Nasal cavity respiratory epithelium epithelial cell of viscerocranial mucosa (primary cell): ENCODE measurements at places on chromosomes 1 and 21. TPM values are rescaled to one million over a fixed set of nuclear protein-coding genes. Genes with fewer than 3 reads are reported as not detected.

The S100A7A gene
- under 0.01 TPM in 1 of 2 replicates, not detected in the other for total RNA-seq

The OR2T2 gene
- total RNA-seq, result not detected in 2 replicates

The IGSF21 gene
- not detected in 2 replicates for total RNA-seq

The ITGB2 gene
- 0.57 and 0.68 TPM in 2 replicates for total RNA-seq

The ACKR1 gene
- total RNA-seq, result not detected in 2 replicates

The SPRR2E gene
- total RNA-seq, result 1.1 and 21.5 TPM in 2 replicates

The GPR25 gene
- not detected in 2 replicates for total RNA-seq

The B3GALT5 gene
- total RNA-seq, result under 0.01 and 0.36 TPM in 2 replicates

The RORC gene
- 0.34 and 1.4 TPM in 2 replicates for total RNA-seq

The LCE3D gene
- total RNA-seq, result 35.9 TPM in 1 of 2 replicates, not detected in the other

The CNKSR1 gene
- total RNA-seq, result 12.3 and 19.6 TPM in 2 replicates

The TEDDM1 gene
- total RNA-seq, result not detected in 2 replicates

The OVAAL gene
- not detected in 2 replicates for total RNA-seq

The RALGPS2 gene
- 20.9 and 37.6 TPM in 2 replicates for total RNA-seq

The TMCO4 gene
- 3.4 and 15.0 TPM in 2 replicates for total RNA-seq

The DMBX1 gene
- under 0.01 TPM in 1 of 2 replicates, not detected in the other for total RNA-seq

The TRNP1 gene
- total RNA-seq, result 10.7 and 18.8 TPM in 2 replicates

The MXRA8 gene
- total RNA-seq, result 0.34 and 1.1 TPM in 2 replicates

The LAMC1 gene
- 233 and 290 TPM in 2 replicates for total RNA-seq

The LMX1A gene
- not detected in 2 replicates for total RNA-seq

The MAB21L3 gene
- total RNA-seq, result 1.0 and 1.4 TPM in 2 replicates

The KRTAP19-5 gene
- total RNA-seq, result not detected in 2 replicates

The CD58 gene
- total RNA-seq, result 20.2 and 43.4 TPM in 2 replicates

The HAO2 gene
- not detected in 2 replicates for total RNA-seq

The IGFN1 gene
- 0.68 TPM in 1 of 2 replicates, not detected in the other for total RNA-seq

The PER3 gene
- total RNA-seq, result 6.5 and 7.7 TPM in 2 replicates

The ARHGAP29 gene
- total RNA-seq, result 10.4 and 20.5 TPM in 2 replicates

The IFFO2 gene
- 65.6 and 78.1 TPM in 2 replicates for total RNA-seq

The S100A14 gene
- 394 and 881 TPM in 2 replicates for total RNA-seq

The KRTAP20-2 gene
- total RNA-seq, result not detected in 2 replicates
